ENCODE measurements at places on chromosomes 4 and X. TPM values are rescaled to one million over a fixed set of nuclear protein-coding genes. Genes with fewer than 3 reads are reported as not detected.
A peak's percentile ranks its signal among the peaks of the same experiment; 100 is the strongest.

IL2RG gene
- total RNA-seq, result not detected

GRCh38 chr4:156976147-156976546 is 4.5 kb upstream of the PDGFC start:
- DNase-seq, result peak; percentile 74

- no peak for DNase-seq
These were observed 1364.4 kb downstream of the STIM2 start for GRCh38 chr4:28225050-28225449.

FAM13A gene
- total RNA-seq, result 18.6 TPM

DNA sequence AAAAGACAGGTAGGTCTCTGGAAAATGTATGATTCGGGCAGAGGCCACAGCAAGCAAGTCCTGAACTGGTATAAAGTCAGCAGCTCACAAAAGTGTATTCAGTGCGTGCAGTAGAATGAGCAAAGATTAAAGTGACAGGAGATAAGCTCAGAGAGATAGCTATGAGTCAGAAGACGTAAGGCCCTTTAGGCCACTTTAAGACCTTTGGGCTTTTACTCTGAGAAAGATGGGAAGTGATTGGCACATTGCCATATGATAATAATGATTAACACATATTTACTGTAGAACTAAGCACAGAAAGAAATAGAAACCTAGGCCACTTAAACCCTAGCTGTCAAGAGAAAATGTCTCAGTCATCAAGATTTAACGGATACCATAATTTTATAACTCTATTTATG is 51.7 kb downstream of the TBCK start:
- no peak for DNase-seq

HTN1 gene
- total RNA-seq, result not detected

- DNase-seq, result no peak
These were observed 304.9 kb downstream of the GBA3 start for GRCh38 chr4:22997358-22998224.

- DNase-seq, result no peak
These were observed 951.7 kb upstream of the LCORL start for GRCh38 chr4:18973296-18973695.

ASMT gene
- total RNA-seq, result 0.36 TPM

GRCh38 chr4:43132010-43132582 is 239.6 kb downstream of the GRXCR1 start:
- DNase-seq, result peak; percentile 81

VCX2 gene
- total RNA-seq, result not detected

DNA sequence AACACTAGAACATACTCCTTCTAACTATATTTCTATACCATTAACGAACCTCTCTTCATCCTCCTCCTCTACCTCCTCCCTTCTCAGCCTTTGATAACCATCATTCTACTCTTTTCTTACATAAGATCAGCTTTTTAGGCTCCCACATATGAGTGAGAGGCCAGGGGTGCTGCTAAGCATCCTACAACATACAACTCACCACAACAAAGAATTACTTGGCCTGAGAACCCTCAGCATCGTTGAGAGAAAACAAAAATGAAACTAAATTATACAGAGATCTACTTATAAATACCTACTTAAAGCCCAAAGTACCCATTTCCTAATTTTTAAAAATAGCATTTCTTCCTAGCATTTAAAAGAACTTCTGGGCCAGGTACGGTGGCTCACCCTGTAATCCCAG is 77.7 kb downstream of the CC2D2A start:
- no peak for DNase-seq

DNA sequence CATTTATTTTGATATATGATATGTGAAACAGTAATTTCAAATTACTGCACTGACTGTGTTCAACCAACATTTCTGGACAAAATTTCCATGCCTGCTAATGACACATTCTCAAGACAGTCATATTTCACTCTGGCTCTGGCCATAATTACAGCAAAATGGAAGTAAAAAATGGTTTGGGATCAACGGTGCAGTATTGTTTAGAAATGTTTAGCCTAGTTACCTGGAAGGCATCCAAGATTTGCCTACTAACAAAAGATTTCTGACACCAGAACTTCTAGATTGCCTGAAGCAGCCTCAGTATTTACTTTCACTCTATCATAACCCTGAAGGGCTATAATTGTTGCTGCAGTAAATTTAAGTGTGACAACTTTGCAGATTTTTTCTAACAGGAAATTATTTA is 416.3 kb downstream of the PCDH10 start:
- DNase-seq, result no peak

GRCh38 chr4:11474146-11474545 is 45.5 kb upstream of the HS3ST1 start:
- peak; percentile 14 for DNase-seq

IGSF1 gene
- 0.29 TPM for total RNA-seq

- no peak for DNase-seq
These were observed 47.2 kb downstream of the NELFA start for GRCh38 chr4:1961563-1961962.

DNA sequence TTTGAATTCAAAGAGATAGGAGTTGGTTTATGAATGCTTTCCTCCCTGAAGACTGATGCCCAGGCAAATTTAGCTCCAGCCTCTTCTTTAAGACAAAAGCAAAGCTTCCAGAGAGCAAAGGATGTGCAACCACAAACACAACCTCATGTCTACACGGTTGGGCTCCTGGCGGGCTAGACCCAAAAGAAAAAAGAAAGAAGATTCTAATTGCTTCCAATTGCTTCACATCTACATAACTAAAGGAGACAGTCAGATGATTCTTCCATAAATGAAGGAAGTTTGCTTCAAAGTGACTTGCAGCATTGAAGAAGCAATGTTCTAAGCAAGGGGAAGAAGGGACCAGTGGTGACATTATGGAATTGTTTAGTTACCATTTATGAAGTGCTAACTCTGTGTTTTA is 1603.0 kb upstream of the TENM3 start:
- DNase-seq, result no peak

DNA sequence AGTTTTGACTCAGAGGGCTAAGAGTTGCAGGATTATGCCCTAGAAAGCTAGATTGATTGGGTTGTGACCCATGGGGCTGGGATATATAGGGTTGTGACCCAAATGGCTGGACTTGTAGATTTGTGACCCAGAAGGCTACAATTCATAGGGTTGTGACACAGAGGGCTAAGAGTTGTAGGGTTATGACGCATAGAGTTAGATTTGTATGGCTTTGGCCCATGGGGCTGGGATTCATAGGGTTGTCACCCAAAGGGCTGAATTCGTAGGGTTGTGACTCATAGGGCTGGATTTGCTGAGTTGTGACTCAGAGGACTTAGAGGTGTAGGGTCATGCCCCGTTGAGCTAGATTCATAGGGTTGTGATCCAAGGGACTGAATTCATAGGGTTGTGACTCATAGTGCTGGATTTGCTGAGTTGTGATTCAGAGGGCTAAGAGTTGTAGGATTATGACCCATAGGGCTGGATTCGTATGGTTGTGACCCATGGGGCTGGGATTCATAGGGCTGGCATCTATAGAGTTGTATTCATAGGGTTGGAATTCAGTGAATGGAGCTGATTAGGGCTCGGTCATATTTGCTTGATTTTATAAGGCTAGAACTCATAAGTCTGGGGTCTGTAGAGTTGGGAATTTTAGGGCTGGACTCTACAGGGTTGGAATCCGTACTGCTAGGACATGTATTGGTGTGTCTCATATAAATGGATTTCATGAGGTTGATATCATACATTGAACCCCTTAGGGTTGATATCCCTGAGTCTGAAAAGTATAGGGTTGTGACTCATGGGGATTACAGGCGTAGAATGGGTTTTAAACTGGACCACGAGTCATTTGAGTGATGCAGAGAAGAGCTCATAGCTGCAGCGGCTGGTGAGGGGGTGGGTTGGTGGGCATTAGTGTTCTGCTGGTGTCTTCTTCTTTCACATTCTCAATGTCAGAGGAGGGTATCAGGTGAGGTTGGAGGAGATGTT is 125.7 kb downstream of the CRLF2 start:
- DNase-seq, result no peak

TRPC5OS gene
- not detected for total RNA-seq

- DNase-seq, result no peak
These were observed 31.2 kb upstream of the MCF2 start for GRCh38 chrX:139739138-139739537.

GRCh38 chrX:42975906-42976305 is 197.9 kb upstream of the PPP1R2C start:
- no peak for DNase-seq

- DNase-seq, result peak; percentile 77
These were observed 7.5 kb upstream of the SPINK2 start for GRCh38 chr4:56828784-56829535.

TCP11X2 gene
- not detected for total RNA-seq

DNA sequence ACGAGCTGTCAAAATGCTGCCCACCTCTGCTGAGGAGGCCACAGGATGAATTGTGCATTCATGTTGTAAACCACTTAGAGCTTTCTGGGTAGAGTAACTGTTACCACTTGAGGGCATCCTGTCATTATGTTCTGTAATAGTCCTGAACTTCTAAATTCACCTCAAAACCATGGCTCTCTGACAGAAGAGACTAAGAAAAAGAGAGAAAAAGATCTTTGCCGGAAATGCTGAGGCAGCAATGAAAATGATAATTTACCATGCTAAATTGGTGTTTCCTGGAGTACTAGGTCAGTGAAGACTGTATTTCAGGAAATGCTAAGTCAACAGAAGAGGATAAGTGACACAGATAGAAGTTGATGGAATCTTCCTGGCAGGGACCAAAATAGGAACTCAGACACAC is 942.3 kb upstream of the SLIT2 start:
- peak; percentile 75 for DNase-seq

BANK1 gene
- 1.8 TPM for total RNA-seq

RAB39B gene
- 0.36 TPM for total RNA-seq

DNA sequence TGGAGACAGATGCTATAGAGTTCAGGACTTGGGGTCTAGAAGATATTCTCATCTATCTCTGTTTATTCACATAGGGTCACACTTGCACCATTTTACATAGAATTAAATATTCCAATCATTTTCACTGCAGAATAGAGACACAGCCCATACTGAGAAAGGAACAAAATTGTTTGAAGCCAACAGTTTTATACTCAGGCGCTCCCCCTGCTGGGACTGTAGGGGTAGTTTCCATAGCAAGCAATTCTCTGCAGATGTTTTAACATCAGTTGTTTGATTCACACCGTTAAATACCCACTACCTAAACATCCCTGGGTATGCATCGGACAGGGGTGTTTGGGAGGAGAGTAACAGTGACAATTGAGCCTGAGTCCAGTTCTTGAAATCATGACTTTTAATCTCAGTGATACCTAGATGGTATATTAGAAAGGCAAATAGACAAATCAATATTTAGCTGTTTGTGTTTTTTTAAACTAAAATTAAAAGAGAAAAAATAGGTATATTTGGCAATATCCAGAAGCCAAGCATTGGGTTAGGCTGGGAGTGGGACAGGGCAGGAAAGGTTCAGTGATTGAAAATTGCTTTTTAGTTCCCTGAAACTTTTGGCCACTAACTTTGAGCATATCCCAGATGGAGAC is 33.8 kb downstream of the LONRF3 start:
- peak; percentile 69 for DNase-seq

GRCh38 chr4:100103671-100104070 is 86.6 kb downstream of the DDIT4L start:
- DNase-seq, result no peak

PLS3 gene
- total RNA-seq, result 358 TPM

SOD3 gene
- total RNA-seq, result 2.1 TPM

TRAM1L1 gene
- 4.3 TPM for total RNA-seq

TIGD4 gene
- 0.36 TPM for total RNA-seq

- no peak for DNase-seq
These were observed 21.9 kb upstream of the ANXA3 start for GRCh38 chr4:78529569-78530209.

- peak; percentile 61 for DNase-seq
These were observed 7.4 kb downstream of the PLCXD1 start for GRCh38 chrX:288561-288991.

DNA sequence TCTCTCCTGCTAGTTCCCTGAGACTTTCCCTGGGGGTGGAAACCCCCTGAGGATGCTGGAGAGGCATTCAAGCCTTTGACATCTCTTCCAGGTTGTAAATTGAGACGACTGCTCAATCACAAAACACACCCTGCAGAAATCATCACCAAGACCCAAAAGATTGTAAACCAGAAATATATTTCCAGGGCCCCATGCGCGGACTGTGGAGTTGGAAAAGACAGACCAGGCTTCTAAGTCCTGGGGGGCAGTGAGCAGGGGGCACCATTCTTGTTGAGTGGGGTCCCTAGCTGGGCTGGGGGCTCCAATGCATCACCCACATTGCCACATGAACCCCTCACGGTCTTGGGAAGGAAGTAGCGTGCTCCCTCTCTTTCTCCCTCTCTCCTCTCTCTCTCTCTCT is 87.9 kb upstream of the C4orf50 start:
- DNase-seq, result peak; percentile 45

DNA sequence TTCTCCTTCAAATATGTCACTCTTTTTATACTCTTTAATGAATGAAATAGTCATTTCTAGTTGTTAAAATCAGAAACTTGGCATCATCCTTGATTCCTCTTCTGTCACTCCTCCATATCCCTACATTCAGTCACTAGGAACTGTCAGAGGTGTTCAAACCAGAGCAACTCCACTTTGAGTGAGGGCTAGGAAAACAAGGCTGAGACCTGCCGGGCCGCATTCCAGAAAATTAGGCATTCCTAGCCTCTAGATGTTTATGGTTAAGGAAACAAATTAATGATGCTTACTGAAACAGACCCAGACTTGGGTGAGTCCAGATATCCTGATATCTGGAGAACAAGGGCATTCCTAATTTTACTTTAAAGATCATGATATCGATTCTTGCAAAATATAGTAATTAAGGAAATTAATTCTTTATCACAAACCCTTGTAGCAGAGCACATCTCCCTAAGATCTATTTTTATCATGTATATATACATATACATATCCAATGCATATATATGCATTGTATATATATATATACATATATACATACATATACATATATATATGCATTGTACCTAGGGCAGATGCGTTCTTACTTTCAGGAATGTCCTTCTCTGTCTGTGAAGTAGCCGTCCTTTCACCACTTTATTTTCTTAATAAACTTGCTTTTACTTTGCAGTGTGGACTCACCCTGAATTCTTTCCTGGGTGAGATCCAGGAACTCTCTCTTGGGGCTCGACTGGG is 98.4 kb upstream of the GC start:
- no peak for DNase-seq

DNA sequence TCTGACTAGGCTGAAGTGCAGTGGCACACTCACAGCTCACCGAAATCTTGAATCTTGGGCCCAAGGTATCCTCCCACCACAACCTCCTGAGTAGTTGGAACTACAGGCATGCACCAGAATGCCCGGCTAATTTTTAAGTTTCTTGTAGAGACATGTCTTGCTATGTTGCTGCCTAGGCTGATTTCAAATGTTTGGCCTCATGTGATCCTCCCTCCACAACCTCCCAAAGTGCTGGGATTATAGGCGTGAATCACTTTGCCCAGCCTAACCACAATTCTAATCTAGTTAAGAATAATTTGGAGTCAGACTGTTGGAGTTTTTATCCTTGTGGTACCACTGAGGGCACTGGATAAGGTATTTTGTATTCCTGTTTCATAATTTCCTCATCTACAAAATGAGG is 317.5 kb upstream of the AGA start:
- no peak for DNase-seq

MTMR8 gene
- 0.72 TPM for total RNA-seq

Data from osteoblast (primary cell).